ENCODE measurements at places on chromosomes 3 and 15.

GRCh38 chr15:31228011-31228484 lies 98.6 kb upstream of the KLF13 start:
- no peak overlapping the region for H3K27ac ChIP-seq
- no peak for DNase-seq
- no peak overlapping the region for H3K4me3 ChIP-seq
- no peaks in the 10 kb centered on the region for H3K36me3 ChIP-seq
- H3K4me1 ChIP-seq, result no peaks in the 10 kb centered on the region
- H3K27me3 ChIP-seq, result no peaks in the 10 kb centered on the region

- no peaks in the 10 kb centered on the region for H3K4me1 ChIP-seq
- no peaks in the 10 kb centered on the region for H3K36me3 ChIP-seq
- no peaks in the 10 kb centered on the region for H3K27me3 ChIP-seq
- H3K27ac ChIP-seq, result no peak overlapping the region
Observed at GRCh38 chr15:75732809-75733451, 20.3 kb upstream of the CSPG4 start.

GRCh38 chr15:34737477-34737876 lies 17.3 kb downstream of the GJD2 start:
- no peak overlapping the region for H3K27ac ChIP-seq
- H3K36me3 ChIP-seq, result no peaks in the 10 kb centered on the region
- no peaks in the 10 kb centered on the region for H3K4me1 ChIP-seq
- DNase-seq, result no peak
- no peak overlapping the region for H3K4me3 ChIP-seq

- no peak for DNase-seq
- no peaks in the 10 kb centered on the region for H3K36me3 ChIP-seq
- H3K27ac ChIP-seq, result no peak overlapping the region
- no peaks in the 10 kb centered on the region for H3K27me3 ChIP-seq
Observed at GRCh38 chr3:7289121-7289520, 428.2 kb downstream of the GRM7 start.

- DNase-seq, result no peak
- H3K36me3 ChIP-seq, result no peaks in the 10 kb centered on the region
- H3K4me1 ChIP-seq, result no peaks in the 10 kb centered on the region
- no peak overlapping the region for H3K27ac ChIP-seq
Observed at GRCh38 chr3:59660376-59660775, 610.6 kb upstream of the CFAP20DC start.

DNA sequence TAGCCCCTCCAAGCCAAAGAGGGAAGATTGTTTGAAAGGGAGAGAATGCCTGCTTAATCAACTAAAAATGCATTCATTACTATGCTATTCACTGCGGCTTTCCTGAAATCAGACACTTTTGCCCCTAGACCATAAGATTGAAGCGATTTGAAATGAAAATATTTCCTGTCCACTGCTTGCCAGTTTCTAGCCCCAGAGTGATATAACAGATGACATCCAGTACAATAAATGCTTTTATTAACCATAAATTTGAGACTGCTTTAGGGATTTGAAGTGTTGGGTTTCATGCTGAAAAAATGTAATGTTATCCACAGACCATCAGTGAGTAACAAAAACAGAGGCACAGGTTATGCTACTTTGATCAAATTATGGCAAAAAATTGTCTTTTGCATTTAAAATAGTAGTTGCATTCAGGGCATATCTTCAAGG lies 14.1 kb downstream of the IL17RD start:
- no peaks in the 10 kb centered on the region for H3K4me1 ChIP-seq
- H3K27me3 ChIP-seq, result no peaks in the 10 kb centered on the region
- H3K4me3 ChIP-seq, result no peak overlapping the region
- H3K36me3 ChIP-seq, result no peaks in the 10 kb centered on the region

- H3K4me1 ChIP-seq, result no peaks in the 10 kb centered on the region
- no peak for DNase-seq
- H3K36me3 ChIP-seq, result no peaks in the 10 kb centered on the region
- H3K27me3 ChIP-seq, result no peaks in the 10 kb centered on the region
- H3K27ac ChIP-seq, result no peak overlapping the region
- no peak overlapping the region for H3K4me3 ChIP-seq
Observed at GRCh38 chr3:190192739-190193138, 72.0 kb upstream of the P3H2 start.

- DNase-seq, result no peak
- H3K4me3 ChIP-seq, result no peak overlapping the region
- peaks cover 6% of the 10 kb centered on the region for H3K4me1 ChIP-seq
- no peak overlapping the region for H3K27ac ChIP-seq
Observed at GRCh38 chr15:90161950-90162361, 39.2 kb upstream of the SEMA4B start.

DNA sequence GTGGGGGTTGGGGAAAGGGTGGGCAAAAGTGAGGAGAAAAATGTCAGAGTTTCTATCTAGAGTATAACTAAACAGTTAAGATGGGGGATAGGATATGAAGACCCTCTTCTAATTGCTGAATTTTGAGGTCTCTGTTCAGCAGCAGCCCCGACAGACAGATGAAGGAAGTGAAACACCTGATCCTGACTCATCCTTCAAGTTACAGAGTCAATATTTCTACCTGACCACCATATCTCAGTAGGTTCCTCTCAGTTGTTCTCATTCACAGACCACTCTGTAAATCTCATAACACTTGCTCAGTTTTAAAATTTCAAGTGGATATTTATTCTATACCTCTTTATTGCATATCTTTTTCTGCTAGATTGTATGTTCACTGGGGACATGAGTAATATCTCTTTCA lies 69.5 kb downstream of the CCDC54 start:
- no peaks in the 10 kb centered on the region for H3K27me3 ChIP-seq
- no peaks in the 10 kb centered on the region for H3K4me1 ChIP-seq
- H3K4me3 ChIP-seq, result no peak overlapping the region
- H3K36me3 ChIP-seq, result no peaks in the 10 kb centered on the region

DNA sequence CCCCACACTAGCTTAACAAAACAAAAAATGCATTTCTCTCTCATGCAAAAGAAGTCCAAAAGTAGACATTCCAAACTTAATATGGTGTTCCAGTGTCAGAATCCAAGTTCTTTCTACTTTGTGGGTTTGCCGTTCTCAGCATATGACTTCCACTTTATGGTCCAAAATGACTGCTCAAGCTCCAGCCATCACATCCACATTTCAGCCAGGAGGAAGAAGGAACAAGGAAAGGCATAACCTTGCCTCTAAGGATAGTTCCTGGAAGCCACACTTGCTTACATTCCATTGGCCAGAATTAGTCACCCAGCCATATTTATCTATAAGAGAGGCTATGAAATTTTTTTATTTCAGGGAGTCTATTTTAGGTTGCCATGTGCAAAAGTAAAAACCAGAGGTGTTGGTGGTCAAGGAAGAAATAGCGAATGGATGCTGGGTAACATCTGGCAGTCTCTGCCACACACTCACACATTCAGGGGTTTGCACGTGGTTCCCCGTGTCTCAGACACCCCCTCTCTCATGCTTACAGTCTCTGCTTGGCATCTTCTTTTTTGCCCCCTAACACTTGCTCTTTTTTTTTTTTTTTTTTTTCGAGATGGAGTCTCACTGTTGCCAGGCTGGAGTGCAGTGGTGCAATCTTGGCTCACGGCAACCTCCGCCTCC lies 69.3 kb downstream of the RPL39L start:
- no peak for DNase-seq
- H3K27ac ChIP-seq, result peak overlapping the region; percentile 20
- no peaks in the 10 kb centered on the region for H3K4me1 ChIP-seq
- H3K36me3 ChIP-seq, result peaks cover 53% of the 10 kb centered on the region
- H3K27me3 ChIP-seq, result no peaks in the 10 kb centered on the region
- H3K4me3 ChIP-seq, result no peak overlapping the region

DNA sequence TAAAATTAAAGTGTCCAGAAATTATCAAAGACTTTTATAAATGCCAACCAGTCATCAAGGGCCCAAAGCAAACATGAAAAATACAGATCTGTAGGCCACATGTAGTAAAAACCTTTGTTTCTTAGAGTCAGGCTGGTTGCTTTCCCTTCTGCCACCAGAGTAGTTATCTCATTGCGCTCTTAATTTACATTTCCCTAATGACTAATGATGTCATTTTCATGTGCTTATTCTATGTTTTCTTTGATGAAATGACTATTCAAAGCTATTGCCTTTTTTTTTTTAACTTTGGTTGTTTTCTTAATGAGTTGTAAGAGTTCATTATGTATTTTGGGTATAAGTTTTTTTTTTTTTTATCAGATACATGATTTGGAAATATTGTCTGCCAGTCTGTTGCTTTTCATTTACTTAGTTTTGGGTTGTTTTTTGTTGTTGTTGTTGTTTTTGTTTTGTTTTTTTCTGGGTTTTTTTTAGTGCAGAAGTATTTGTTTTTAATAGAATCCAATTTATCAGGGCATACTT lies 140.6 kb downstream of the HCN4 start:
- H3K4me1 ChIP-seq, result no peaks in the 10 kb centered on the region
- H3K27ac ChIP-seq, result no peak overlapping the region
- H3K36me3 ChIP-seq, result no peaks in the 10 kb centered on the region
- no peak overlapping the region for H3K4me3 ChIP-seq
- DNase-seq, result no peak

GRCh38 chr3:45860481-45860880 lies 18.6 kb upstream of the LZTFL1 start:
- no peak overlapping the region for H3K4me3 ChIP-seq
- DNase-seq, result no peak
- H3K27ac ChIP-seq, result no peak overlapping the region
- H3K4me1 ChIP-seq, result no peaks in the 10 kb centered on the region
- H3K27me3 ChIP-seq, result no peaks in the 10 kb centered on the region

- H3K36me3 ChIP-seq, result peaks cover 56% of the 10 kb centered on the region
- H3K27ac ChIP-seq, result no peak overlapping the region
- peaks cover 36% of the 10 kb centered on the region for H3K4me1 ChIP-seq
- DNase-seq, result no peak
Observed at GRCh38 chr3:13349823-13350222, 70.3 kb downstream of the NUP210 start.

DNA sequence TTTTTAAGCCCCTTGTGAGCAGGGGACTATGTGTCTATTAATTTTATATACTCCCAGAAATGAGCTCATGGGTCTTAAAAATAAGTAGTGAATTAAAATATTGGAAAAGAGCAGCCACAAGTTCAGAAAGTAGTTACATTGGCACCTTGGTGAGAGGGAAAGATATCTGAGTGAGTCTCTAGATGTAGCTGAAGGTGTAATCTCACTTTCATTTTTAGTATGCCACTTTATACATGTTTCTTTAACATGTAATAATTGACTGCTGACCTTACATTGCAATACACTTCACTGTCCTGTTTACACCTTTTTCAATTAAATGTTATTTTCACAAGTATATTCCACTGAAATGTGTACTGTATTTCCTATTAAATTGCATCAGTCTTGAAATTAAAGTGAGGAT lies 12.1 kb upstream of the PAK6 start:
- no peaks in the 10 kb centered on the region for H3K36me3 ChIP-seq
- no peaks in the 10 kb centered on the region for H3K4me1 ChIP-seq
- H3K27ac ChIP-seq, result no peak overlapping the region
- no peak overlapping the region for H3K4me3 ChIP-seq

DNA sequence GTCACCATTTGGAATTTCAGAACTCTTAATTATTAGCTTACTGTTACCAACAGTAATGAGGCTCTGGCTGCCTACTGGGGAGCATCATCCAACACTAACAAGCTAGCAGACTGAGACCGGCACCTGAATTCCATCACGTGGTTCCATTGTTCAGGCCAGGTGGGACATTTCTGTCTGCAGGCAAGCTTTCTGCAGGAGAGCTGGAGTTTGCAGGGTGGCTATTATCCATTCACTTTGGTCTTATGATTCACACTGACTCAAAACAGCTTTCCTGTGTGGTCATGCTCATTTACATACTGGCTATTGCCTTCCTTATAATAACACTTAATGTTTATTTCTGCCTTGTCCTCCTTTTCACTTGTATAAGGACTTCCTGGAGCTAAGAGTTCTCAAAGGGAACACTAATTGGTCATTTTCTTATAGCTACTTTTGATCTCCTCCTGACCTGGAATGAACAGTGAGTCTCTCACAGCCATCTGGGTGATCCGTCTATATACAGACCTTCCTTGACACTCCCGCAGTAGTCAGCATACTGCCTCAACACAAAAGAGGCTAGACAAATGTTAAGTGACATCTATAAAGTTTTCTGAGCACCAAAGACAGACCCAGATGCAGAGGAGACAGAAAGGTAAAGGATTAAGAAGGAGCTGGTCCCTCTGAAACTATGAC lies 695.4 kb downstream of the FHIT start:
- no peak overlapping the region for H3K27ac ChIP-seq
- no peaks in the 10 kb centered on the region for H3K36me3 ChIP-seq
- DNase-seq, result no peak
- no peak overlapping the region for H3K4me3 ChIP-seq
- no peaks in the 10 kb centered on the region for H3K4me1 ChIP-seq
- no peaks in the 10 kb centered on the region for H3K27me3 ChIP-seq

- no peak overlapping the region for H3K4me3 ChIP-seq
- peaks cover 11% of the 10 kb centered on the region for H3K4me1 ChIP-seq
- H3K27ac ChIP-seq, result no peak overlapping the region
Observed at GRCh38 chr15:77629070-77630030, 3.4 kb downstream of the LINGO1 start.

DNA sequence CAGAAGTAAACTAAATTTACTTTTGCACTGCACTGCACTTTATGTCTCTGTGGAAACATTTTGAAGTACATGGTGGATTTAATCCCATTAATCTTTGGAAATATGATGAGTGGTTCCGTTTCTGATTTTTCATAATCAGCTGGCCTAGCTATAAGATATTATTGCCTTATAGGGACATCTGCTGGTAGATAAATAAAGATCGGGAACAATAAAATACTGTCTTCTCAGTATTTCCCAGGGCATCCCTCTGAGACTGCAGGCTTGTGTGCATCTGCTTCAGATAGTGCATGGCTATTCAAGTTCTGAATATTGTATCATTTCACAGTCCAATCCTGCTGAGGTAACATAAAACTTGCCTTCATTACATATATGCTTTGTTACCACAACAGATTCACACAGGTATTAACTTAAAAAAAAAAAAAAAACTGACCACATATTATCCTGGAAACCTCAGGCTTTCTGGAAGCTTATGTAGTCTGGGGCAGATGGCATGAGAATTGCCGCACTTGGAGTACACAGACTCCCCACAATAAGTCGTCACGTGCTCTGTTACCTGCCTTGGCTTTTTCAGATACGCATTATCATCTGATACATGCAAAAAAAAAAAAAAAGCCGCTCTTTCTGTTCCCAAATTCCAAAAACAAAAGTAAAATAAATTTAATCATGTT lies 330.8 kb upstream of the AGTR1 start:
- no peaks in the 10 kb centered on the region for H3K4me1 ChIP-seq
- no peaks in the 10 kb centered on the region for H3K27me3 ChIP-seq
- no peak for DNase-seq
- no peak overlapping the region for H3K27ac ChIP-seq
- no peaks in the 10 kb centered on the region for H3K36me3 ChIP-seq

GRCh38 chr3:28186748-28187147 lies 54.7 kb upstream of the CMC1 start:
- DNase-seq, result no peak
- H3K27ac ChIP-seq, result no peak overlapping the region
- H3K36me3 ChIP-seq, result no peaks in the 10 kb centered on the region
- no peaks in the 10 kb centered on the region for H3K4me1 ChIP-seq
- H3K27me3 ChIP-seq, result no peaks in the 10 kb centered on the region

All from effector memory CD4-positive, alpha-beta T cell (primary cell).